ENCODE measurements at places on chromosomes 5 and 9.

DNA sequence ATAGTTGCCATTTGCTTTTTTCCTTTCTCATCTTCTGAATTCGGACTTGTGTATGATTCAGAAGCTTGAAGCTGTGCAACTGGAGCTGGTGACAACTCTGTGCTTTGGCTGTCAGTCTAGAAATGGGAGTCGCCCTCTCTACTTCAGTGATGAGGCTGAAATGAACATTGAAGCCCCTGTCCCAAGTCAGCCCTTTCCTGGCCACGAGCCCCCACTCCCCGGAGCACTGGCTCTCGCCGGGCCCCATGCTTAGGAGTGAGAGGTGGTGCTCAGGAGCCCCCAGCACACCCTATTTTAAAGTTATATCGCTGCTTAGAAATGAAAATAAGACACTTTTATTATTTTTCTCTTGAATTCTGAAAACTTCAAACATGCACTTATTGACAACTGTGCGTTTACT lies 66.0 kb downstream of the PSMB7 start:
- no peak for DNase-seq

DNA sequence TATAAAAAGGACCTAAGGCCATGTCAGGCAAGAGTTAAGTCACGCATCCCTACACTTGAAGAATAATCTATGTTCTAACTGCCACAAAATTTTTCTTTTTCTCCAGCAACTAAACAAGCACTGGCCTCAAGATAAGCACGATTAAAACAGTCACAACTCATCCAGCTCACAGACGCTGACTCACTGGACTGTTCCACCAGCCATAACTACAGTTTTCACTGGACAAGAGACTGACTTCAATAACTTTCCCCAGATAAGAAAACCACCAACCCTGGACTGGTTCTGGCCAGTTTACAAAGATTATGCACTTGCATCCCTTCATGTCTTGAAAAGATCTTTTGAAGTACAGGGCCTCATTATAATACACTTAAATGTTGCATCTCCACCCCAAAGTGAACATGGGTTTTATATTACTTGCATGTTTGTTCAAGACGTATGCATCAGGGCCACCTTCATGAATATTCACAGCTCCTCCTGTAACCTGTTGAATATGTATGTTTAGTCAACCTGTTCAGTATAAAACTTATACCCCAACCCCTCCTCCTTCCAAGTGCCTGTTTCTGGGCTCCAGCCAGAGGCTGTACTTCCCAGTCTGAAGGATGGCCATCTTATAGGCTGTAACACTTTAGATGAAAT lies 129.3 kb upstream of the EPB41L4A start:
- peak; percentile 44 for DNase-seq

- DNase-seq: peak; percentile 61
Measured at GRCh38 chr5:71974622-71975021, 132.7 kb upstream of the MAP1B start.

DNA sequence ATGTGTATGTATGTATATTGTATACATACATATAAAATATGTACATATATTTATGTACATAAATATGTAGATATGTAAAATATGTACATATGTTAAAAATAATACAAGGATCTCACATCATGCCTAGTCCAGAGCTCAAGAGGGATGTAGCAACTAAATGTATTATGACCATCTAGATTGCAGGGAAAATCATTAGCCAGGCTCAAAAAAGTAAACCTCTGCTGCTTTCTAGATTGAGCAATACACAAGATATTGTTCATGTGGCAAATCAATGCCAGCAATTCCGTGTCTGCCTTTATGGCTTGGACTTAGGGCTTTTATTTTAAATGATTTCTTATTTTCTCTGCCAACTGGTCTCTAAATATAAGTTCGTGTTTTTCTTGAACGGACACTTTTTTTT lies 65.2 kb downstream of the RAI14 start:
- no peak for DNase-seq

GRCh38 chr5:172459783-172460165 lies 5.4 kb upstream of the SH3PXD2B start:
- no peak for DNase-seq

GRCh38 chr5:169422087-169422486 lies 121.1 kb upstream of the SLIT3 start:
- no peak for DNase-seq

DNA sequence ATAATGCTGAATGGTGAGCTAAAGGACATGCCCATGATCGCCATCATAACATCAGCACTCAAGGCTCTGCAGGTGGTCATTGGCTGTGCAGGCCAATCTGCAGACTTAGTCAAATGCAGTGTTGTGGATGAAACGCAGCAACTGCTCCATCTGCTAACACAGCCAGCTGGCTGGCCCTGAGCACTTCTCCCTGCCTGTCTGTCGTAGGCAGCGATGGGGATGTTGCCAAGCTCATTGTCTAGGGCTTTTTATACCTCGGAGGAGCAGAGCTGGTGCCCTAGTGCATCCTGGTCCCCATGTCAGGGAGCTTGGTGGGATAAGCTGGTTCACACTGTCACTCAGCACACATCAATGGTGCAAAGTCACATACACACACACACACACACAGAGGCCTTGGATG lies 189.4 kb downstream of the TENT4A start:
- DNase-seq: no peak

GRCh38 chr9:117835798-117836197 lies 131.6 kb downstream of the TLR4 start:
- DNase-seq: no peak

GRCh38 chr5:170159947-170160346 lies 54.2 kb downstream of the FOXI1 start:
- DNase-seq: no peak

- peak; percentile 54 for DNase-seq
Measured at GRCh38 chr5:143896966-143897365, 85.0 kb downstream of the HMHB1 start.

- DNase-seq: no peak
Measured at GRCh38 chr5:160233215-160233614, 3.9 kb downstream of the FABP6 start.

DNA sequence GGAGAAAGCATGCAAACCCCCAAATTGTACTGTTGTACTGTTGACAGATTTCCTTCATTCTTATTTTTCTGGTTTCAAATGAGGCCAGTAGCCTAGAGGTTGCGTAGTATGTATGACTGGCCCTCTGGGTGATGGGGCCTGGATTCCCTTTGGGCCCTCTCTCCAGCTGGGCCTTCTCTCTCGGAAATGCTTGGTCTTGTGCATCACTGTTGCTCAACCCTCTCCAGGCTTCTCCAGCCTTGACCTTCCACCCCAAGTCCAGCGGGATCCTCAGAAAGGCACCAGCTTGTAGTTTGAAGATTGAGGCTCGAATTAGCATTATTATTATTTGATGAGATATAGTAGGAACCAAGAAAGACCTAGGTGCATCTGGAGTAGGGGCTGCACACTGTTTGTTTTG lies 87.0 kb downstream of the ANGPTL2 start:
- no peak for DNase-seq

DNA sequence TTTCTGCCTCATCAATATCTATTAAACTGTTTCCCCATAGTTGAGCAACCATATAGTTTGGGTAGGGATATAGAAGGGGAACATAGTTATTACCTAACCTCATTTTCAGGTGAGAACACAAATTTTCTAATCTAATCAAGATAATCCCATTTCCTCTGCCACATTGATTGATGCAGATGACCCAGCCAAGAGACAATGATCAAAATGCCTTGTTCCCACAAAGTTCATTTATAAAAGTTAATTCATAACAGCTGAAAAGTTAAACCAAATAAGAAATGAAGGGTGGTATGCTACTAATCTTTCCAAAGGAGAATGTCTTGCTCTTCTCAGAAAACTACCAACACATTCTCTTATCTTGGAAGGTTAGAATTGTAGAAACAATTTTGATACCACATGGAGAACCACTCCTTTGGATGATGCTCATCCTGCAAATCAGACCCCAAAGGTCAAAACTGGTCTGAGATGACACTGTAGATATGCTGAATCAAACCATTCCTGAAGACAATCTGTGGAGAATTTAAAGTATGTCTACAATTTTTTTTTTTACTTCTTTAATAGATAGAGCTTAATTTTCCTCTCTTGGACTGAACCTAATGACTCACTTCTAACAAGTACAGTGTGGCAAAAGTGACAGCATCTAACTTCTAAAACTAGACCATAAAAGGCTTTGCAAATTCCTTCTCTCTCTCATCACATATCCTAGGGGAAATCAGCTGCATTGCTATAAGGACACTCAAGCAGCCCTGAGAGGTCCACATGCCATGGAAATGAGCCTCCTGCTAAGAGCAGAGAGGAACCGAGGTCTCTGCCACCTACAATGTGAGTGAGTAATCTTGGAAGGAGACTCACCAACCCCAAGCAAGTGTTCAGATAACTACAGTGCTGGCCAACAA lies 586.7 kb upstream of the TUSC1 start:
- DNase-seq: peak; percentile 92

- no peak for DNase-seq
Measured at GRCh38 chr5:1318659-1319251, 23.9 kb upstream of the TERT start.

- DNase-seq: no peak
Measured at GRCh38 chr5:173310218-173310769, 17.9 kb downstream of the STC2 start.

GRCh38 chr9:24587883-24588282 lies 42.2 kb upstream of the IZUMO3 start:
- DNase-seq: no peak

DNA sequence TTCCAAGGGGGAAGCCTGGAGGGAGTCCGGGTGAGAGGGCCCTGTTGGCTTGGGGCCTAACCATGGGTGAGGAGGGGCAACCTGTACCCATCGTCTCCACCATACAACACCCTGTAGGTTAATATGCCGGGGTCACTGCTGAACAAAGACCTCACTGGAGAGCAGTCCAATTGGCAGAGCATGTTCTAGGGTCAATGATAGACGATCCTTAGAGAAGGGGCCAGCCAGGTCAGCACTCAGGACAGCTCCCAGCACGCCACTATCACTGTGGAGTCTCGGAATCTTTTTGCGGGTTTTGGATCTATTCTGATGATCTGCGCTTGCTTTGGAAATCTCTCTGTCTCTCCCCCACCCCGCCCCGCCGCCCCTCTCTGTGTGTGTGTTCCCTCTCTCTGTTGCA lies 218.4 kb upstream of the MVB12B start:
- DNase-seq: peak; percentile 4

DNA sequence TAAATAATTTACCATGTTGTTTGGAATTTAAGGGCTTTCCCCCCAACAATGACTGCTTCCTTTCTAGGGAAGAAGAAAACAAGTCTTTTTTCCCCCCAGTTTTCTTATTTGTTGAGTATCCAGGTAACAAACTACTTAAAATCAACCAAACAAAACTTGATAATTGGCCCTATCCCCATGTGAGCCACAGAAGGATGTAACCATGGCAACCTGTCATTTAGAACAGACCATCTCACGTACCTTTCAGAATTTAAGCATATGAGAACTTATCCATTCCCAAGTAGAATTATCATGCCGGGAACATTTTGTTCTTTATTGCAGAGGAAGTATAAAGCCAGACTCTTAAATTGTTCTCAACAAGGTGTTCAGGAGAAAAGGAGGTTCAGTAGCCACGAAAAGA lies 392.3 kb downstream of the CETN3 start:
- DNase-seq: no peak

- DNase-seq: no peak
Measured at GRCh38 chr9:87770616-87771315, 44.8 kb downstream of the CTSL start.

DNA sequence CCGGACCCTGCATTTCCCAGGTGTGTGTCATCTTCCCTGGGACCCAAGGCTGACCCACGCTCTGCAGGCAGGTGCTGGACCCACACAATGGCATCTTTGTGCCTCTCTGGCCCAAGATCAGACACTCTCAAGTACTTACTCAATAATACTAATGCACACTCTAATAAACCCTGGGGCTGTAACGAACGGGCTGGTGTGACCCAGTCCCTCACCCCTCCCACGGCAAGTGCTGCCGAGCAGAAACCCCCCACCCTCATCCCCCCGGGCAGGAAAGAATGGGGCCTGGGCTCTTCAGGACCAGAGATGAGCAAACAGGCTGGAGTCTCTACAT lies 1.1 kb upstream of the OBP2B start:
- no peak for DNase-seq

DNA sequence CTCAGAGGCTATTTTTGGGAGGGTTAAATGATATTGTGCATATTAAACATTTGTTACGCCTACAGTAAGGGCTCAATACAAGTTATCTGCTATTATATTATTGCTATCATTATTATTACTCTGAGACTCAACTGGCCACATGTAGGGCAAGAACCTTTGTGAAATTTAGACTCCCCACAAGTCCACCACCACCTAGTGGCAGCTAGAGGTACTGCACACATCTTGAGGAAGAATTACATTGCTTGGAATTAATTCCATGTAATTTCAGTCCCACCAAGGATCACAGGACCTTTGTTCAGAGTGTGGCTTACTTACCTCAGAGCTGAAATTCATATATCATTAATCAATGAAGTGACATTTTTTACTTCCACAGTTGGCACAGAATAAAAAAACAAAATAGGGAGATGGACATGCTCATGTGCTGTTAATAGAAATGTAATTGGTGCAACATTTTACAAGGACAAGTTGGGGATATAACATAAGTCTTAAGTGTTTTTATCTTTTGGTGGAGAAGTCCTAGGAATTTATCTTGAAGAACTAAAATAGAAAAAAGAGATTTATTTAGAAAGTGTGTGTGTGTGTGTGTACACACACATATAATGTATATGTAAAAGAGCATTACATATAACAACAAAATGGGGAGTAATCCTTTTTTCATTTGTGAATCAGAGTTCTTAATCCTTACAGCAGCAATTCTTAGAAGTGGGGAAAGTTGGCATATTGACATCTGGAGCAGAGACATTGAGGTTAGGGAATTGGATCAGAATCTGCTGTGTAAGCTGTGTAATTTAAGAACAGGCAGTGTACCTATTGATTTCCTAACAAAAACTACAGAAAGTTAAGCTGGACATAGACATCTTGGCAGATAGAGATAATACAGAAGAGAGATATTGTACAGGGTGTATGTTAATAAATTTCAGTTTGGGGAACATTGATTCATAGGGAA lies 11.2 kb downstream of the MSANTD3 start:
- peak; percentile 78 for DNase-seq

DNA sequence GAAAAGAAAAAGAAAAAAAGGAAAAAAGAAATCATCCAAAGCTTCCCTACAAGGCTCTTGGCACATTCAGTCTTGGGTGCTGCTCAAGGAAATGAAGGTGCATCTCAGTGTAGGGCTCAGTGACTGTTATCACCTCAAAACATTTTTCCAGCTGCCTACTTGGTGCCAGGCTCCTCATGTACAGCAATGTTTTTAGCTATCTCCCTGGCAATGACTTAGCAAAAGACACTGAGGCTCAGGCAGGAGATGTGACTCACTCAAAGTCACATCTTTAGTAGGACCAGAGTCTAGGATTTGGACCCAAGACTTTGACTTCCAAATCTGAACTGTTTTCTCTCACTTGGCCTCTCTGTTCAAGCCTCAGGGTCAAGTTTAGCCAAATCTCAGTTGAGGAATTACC lies 264.2 kb downstream of the CRB2 start:
- DNase-seq: peak; percentile 5

GRCh38 chr5:158159621-158160020 lies 300.7 kb upstream of the CLINT1 start:
- no peak for DNase-seq

- DNase-seq: no peak
Measured at GRCh38 chr9:27836661-27837401, 263.6 kb upstream of the C9orf72 start.
